DMS153 (cell line): ENCODE measurements at places on chromosomes 11 and 22.

GRCh38 chr11:121967131-121967704 is 148.8 kb downstream of the BLID start:
- no peak for DNase-seq

DNA sequence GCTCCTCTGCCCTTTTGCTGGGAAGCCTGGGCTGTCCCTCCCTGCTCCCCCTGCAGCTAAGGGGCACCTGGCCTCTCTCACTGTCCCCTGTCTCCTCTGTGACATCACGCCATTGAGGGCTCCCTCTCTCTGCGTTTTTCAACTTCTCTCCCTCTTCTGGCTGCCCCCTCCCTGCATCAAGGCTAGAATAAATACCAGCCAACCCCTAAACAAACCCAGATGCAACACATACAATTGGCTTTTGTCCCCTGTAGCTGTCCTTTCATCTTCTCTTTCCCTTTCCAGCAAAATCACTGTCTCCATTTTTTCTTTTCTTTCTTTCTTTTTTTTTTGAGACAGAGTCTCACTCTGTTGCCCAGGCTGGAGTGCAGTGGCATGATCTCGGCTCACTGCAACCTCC is 3.3 kb upstream of the MIEF1 start:
- DNase-seq, result peak; percentile 64

GRCh38 chr11:108617055-108617454 is 23.5 kb upstream of the EXPH5 start:
- no peak for DNase-seq

DNA sequence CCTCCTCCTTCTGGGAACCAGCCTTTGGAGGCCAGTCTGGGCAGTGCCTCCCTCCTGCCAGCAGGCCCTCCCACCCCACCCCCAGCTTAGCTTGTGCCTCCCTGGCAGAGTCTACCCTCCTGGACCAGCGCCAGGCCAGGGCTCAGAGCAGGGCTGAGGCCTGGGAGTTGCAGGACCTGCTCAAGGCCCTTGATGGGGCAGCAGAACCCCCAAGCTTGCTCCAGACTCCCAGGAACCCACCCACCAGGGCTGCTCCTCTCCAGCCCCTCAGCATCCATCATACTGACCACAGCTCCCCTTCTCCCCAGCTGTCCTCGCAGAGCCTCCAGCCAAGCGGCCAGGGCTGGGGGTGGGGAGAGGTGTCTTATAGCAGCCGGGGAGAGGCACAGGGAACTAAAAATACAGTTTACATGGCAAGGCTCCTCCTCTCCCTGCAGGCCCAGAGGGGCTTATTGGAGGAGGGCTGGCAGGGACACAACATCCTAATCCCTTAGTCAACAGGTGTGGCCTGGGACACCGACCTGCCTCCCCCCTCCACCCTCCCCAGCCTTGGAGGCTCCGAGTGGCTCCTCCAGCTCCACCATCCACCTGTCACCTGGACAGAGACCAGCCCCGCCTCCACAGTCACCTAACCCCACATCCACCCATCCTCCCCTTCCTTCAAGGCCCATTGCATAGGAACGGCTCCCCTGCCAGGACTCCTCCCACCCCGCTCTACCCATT is 5.2 kb upstream of the MB start:
- peak; percentile 96 for DNase-seq

DNA sequence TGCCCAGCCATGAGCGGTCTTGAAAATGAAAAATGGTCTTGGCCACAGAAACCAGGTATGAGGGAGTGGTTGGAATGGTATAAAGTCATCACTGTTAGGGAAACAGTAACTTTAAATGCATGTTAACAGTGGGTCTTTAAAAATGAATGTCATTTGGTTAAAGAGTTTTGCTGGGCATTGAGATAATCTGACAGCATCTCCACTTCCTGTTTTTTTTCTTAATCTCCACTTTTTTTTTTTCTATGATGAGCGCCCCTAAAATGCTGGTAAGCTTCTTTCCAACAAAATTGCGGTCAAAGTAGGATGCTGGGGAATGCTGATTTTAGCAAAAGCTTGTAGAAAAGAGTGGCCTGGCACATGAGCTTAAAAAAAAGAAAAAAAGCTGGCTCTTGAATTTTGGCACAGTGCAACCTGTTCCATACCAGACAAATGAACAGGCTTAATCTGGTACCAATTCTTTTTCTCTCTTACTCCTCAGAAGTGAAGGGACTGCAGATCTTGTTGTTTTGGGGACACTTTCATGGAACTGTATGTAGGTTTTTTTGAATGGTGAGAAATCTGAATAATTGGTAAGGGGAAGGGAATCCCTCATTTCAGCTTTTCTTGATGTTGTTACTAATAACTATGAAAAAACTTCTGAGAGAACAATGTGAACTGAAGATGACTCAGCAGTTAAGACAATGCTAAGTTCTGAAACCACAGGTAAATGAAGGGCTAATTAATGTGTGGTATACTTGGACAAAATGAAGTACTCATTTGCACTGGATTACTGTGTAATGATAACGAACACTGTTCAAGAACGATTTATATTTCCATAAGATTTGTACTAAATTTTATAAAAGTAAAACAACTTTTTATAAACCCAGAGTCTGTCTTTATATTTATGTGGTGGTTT is 3.1 kb upstream of the ARHGEF12 start:
- no peak for DNase-seq

DNA sequence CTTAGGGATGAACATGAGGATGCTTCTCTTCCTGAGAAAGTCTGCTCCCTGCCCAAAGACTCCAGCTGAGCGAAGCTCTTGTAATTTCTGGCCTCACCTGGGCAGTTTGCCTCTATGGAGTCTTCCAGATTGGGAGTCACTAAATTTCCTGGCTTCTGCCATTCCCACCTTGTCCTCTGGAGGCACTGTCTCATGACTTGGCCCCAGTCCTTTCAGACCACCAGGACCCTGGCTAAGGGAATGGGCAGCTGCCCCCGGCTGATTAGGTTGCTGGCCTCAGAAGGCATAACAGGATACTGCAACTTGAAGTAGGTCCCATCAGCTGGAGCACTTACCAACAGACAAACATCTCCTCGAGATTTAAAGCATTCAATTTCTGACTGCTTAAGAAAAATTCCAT is 128.1 kb upstream of the SPON1 start:
- no peak for DNase-seq

DNA sequence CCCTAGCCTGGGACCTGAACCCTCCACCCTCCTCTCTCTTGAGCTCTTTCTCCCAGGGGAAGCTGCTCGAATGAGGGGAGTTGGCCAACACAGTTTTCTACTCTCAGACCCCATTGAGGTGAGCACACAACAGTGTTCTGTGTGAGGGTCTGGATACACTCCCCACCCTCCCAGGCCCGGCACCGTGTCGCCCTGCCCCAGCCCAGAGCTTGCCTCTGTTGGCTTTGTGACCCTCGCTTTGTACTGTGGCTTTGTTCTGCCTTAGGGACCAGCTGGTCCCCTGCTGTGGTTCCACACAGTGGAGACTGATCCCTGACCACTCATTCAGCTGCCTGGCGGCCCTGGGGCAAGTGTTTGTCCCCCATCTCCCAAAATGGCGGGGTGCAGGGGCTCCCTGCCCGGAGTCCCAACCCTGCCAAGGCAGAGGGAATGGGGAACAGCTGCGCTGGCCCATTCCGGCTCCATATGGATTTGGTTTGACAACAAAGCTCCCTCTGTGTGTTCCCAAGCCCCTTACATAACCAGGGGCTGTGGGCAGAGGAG is 8.3 kb downstream of the ST3GAL4 start:
- no peak for DNase-seq

- no peak for DNase-seq
Measured at GRCh38 chr11:131944736-131945135, 574.3 kb downstream of the NTM start.

- no peak for DNase-seq
Measured at GRCh38 chr11:1234054-1234720, 11.3 kb downstream of the MUC5B start.

DNA sequence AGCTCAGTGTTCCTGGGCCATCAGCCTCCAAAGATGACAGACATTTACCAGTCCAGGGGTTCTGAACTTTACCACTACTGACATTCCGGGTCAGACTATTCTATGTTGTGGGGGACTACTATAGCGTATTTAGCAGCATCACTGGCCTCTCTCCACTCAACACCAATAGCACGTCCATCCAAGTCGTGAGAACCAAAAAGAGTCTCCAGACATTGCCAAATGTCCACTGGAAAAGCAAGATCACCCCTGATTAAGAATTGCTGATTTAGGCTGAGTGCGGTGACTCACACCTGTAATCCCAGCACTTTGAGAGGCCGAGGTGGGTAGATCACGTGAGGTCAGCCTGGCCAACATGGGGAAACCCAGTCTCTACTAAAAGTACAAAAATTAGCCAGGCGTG is 5.3 kb downstream of the PES1 start:
- DNase-seq, result no peak

DNA sequence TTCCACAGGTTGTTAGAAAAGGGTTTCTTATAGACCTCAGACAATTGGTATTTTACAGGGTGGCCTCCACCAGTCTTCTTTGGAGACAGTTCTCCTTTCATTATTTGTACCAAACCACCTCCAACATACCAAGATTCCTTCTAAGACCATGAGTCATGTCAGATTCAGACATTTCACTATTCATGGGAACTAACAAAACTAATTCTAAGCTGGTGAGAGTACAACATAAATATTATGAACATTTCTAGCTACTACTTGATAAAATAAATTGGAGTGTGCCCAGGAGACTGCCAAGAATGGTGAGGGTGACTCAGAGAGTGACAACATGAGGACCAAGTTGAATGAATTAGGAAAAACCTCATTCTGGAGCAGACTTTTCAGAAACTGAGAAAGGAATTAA is 494.6 kb upstream of the LRRC4C start:
- DNase-seq, result no peak

DNA sequence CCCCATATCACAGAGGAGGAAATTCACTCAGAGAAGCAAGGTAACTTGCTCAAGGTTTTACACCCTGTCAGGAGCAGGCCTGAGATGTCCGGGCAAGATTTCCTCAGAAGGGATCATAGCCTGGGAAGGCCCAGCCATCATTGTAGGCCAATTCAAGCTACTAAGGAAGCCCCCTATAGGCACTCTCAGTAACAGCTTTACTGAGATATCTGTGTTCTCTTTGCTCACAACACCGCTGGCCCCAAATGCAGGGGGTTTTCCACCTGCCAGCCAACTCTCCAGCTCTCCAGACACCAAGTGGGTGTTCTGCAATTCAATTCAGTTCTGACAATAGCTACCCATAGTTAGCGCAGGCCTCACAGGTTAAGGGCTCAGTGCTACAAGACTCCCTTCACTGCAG is 84.0 kb downstream of the SLC36A4 start:
- no peak for DNase-seq
